ENCODE measurements at places on chromosomes 2 and 18.

GRCh38 chr2:20539776-20540586, 93.1 kb downstream of the RHOB start:
- no peak for DNase-seq

DNA sequence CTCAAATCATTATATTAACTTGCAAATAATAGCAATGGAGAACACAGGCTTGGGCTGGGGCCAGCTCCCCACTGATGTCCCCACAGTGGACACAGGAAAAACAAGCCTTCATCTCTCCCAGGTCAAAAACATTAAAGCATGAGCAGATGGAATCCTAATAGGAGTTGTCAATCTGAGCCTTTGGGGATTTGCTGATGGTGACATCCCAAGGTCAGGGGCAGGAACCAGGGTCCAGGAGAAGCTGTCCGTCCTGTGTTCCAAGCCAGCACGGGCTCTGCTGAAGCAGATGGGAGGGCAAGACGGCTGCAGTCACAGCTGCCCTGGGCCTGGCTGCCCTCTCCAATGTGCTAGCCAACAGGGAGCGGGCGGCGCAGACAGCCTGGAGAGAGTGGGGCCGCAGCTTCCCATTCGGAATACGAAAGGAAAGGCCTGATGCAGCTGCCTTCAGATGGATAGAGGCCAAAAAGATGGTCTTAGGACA, 135.5 kb downstream of the NDUFA10 start:
- peak; percentile 35 for DNase-seq

- DNase-seq, result no peak
Observed at GRCh38 chr18:65260030-65260429, 490.8 kb upstream of the CDH7 start.

GRCh38 chr18:71554686-71555085, 989.5 kb downstream of the CBLN2 start:
- no peak for DNase-seq

DNA sequence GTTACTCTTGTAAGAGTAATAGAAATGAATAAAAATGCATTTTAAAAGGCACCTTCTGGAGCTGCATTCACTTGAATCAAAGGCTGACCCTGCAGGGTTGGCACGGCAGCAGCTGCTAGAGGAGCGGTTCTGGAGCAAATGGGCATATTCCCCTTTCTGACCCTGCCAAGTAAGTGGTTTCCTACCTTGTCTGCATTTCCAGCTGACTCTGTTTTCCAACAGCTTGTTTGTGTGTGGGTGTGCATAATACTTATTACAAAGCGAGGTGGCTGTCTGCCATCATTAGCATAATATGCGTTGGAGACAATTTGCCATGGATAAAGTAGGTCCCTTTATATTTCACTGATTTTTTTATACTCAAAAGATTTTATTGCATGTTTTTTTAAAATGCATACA, 21.3 kb upstream of the TTN start:
- DNase-seq, result no peak

- DNase-seq, result no peak
Observed at GRCh38 chr2:220077488-220077887, 450.1 kb downstream of the SLC4A3 start.

DNA sequence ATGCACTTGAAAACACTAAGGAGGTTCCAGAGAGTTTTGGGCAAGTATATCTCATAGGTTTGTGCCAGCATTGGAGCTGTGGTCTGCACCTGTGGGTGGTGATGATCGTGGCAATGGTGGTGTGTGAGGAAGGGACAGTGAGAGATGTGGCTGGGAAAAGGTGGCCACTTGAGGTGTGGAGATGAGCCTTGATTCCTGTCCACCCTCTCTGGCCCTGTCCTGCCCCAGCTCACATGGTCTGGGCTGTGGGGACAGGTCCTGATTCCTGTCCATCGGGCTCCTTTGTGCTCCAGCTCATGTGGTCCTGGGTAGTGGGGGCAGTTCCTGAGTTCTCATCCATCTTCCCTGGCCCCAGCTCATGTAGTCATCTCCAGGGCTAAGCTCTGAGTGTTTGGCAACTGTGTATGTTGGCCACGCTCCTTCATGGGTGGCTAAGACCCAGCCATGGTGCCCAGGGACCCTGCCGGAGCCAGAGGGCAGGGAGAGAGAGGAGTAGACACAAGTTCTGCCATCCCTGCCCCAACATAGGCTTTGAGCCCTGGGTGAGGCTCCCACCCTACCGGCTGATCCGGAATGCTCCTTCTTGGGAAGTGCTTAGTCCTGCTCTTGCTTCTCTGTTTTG, 294.4 kb upstream of the HDAC4 start:
- DNase-seq, result peak; percentile 32

- no peak for DNase-seq
Observed at GRCh38 chr2:55073000-55073983, 23.0 kb upstream of the RTN4 start.

- peak; percentile 59 for DNase-seq
Observed at GRCh38 chr2:287911-288757, at the start of gene ALKAL2. ALKAL2 (minus strand) TSS chr2:288091; CDS start chr2:287835, 256 bp downstream.

GRCh38 chr18:77560341-77560992, 310.8 kb downstream of the GALR1 start:
- DNase-seq, result no peak

- DNase-seq, result no peak
Observed at GRCh38 chr2:169845016-169845415, 17.8 kb downstream of the UBR3 start.

- no peak for DNase-seq
Observed at GRCh38 chr18:10690035-10690329, 164.2 kb downstream of the NAPG start.

- DNase-seq, result no peak
Observed at GRCh38 chr2:54318821-54319220, 62.8 kb upstream of the TSPYL6 start.

- DNase-seq, result no peak
Observed at GRCh38 chr2:225739328-225739727, 339.8 kb downstream of the NYAP2 start.

All from ecto neural progenitor cell (in vitro differentiated cells).